Activated CD4-positive, alpha-beta T cell treated with anti-CD3 and anti-CD28 coated beads, Interleukin-2, amount 50 U/mL, for 16 hours (primary cell): ENCODE measurements at places on chromosomes 7 and 10.

DNA sequence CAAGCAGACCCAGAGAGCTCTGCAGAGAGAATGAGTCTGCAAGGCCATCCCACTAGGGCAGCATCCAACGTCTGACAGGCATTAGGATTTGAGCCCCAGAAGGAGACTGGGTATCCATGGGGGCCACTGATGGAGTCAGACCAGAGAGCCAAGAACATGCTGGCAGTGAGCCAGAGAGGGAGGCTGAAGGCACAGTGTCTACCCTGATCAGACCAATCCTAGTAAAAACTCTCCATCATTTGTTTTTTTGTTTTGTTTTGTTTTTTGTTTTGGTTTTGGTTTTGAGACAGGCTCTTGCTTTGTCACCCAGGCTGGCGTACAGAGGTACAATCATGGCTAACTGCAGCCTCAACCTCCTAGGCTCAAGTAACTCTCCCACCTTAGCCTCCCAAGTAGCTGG lies 133.1 kb upstream of the LYZL2 start:
- DNase-seq: no peak

DNA sequence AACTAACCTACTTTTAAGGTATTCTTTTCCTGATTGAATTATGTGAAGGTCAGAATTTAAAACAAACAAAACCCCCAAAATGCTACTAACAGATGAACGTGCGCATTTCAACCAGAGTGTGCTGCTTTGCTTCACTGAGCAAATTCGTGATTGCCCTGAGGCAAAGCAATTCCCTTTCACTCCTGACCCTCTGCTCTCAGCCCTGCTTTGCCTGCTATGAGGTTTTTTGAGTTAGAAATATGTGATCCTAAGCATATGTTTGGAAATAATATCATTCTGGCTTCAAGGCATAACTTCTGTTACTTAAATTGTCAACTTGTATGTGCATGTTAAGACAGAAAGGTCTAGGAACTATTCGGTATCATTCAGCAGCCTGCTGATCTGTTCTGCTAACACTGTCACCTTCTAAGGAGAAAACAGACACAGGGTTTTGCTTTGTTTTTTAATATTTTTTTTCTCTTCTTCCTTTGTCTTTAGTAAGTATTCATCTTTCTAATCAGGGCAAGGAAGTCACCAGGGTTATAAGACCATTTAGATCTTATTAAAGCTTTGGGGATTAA lies 124.2 kb downstream of the GNAT3 start:
- DNase-seq: no peak

DNA sequence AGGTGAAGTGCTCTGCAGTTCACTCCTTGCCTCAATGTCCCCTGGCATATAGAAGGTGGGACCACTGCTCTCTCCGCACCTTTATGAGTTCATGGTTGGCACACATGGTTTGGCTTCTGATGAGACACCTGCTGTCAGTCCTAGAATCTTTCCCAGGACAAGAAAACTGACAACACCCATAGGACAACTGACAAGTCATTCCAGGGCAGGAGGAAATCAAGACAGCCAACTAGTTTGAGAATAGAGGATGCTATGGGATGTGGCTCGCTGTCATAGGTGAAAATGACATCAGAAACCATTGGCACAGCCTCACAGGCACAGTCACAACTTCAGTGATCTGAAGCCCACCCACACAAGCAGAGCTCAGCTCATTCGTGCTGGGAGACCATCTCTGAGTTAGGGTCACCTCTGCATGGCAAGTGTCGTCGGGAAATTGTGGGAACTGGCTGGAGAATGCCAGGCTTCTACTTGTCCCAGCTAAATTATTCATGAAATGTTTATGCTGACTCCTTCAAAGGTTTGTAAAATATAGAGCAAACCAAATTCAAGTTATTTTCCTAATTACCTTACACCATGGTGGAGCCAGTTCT lies 762.4 kb downstream of the GRID1 start:
- no peak for DNase-seq

GRCh38 chr10:6929148-6929830 lies 349.2 kb upstream of the PRKCQ start:
- DNase-seq: no peak

DNA sequence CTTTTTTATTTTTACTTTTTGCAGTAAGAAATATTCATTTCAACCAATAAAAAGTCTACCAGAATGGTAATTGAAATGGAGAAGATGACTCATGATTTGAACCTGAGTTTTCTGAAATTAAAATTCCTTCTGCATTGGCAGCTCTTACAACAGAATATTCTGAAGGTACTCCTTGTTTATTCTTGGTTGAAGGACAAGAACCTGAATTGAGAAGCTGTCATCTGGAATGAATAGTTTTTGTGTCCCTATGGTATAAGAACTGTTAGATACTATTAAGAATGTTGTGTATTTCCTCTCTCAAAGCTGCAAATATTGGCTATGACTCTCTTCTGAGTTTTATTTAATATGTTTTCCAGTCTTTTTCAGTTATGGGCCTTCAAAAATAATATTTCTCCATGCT lies 56.1 kb downstream of the CDK1 start:
- no peak for DNase-seq

- no peak for DNase-seq
Observed at GRCh38 chr10:123930340-123931001, 38.9 kb upstream of the CPXM2 start.

DNA sequence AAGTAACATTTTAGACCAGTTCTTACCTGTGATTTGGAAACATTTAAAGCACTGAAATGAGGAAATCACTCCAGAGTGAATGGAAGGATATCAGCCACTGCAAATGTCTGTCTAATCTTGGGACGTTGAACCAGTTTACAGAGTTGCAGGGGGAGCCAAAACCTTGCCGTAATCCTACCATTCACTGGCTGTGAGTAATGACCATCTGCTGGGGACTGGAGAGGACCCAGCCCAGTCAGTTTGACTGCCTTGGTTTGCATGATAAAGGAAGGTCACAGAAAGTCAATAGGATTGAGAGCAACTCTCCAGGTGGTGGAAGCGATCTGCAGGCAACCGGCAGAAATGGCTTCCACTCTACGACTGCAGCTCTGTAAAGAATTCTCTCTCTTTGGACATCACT lies 167.2 kb downstream of the AKR1D1 start:
- no peak for DNase-seq

DNA sequence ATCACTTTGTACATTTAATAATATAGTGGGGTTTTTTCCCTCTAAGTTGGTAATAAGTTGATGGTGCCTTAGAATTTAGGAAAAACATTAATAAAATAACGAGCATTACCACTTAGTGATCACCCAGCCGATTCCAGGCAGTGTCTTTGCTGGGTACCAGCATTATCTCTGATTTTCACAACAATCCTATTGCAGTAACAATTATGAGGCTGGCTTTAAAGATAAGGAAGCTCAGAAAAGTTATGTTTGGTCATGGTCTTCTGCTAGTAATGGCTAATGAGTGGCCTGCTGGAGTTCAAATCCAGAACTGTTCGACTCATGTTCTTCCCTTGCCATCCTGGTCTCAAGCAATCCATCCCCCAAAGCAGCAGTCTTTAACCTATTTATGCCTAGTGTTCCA lies 127.9 kb downstream of the CNNM2 start:
- no peak for DNase-seq

DNA sequence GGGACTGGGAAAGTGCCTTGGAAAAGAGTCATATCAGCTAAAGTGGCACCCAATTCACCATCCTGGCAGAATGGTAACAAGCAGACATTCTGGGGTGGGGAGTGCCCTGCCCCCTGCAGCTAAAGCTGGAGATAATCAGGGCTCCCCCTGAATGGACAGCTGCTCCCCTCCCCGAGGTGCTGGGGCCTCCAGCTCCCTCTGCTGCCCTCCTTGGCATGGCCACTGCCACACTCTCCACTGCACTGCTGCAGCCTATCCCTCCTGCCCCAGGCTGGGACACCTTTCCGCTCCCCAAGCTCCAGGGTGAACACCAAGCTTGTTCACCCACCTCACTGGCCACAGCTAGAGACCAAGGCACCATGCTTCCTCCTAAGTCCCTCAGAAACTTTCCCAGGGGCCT lies 9.8 kb upstream of the PARD3 start:
- no peak for DNase-seq

DNA sequence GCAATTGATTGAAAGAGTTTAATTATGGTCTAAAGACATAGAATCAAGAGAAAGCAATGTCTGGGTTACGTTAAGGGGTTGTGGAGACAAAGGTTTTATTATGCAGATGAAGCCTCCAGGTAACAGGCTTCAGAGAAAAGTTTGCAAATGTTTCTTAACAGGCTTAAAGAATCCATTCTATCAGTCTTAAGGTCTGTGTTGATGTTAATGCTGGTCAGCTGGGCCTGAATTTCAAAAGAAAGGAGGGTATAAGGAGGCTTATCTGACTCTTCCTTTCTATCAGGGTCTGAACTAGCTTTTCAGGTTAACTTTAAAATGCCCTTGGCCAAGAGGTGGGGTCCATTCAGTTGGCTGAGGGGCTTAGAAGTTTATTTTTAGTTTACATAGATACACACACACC lies 1004.5 kb upstream of the C7orf33 start:
- DNase-seq: no peak

DNA sequence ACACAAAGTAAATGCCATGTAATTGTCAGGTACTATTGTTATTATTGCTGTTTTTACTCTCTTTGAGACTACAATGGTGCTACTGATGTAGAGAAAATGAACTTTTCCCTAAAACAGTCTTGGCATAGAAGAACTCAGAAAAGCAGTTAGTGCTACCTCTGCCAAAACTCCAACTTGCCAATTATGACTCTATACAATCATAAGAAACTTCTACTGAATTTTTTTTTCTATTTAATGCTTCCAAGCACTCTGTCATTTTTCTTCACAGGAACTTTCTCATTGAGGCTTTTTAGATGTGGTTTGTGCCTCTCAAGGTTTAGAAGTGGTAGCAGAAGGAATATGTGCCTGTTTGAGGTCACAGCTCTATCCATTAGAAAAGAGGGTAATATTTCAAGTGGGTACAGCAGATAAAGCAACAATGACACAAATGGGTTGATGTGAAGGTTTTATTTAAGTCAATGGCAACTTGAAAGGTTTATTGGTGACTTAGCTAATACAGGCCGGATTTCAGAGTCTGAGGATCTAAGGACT lies 64.0 kb upstream of the FERD3L start:
- no peak for DNase-seq

GRCh38 chr7:101395376-101395775 lies 32.7 kb downstream of the COL26A1 start:
- no peak for DNase-seq

- DNase-seq: no peak
Observed at GRCh38 chr10:593901-594457, 95.5 kb downstream of the DIP2C start.
